ENCODE measurements at places on chromosomes 13 and 19. TPM values are rescaled to one million over a fixed set of nuclear protein-coding genes. Genes with fewer than 3 reads are reported as not detected.

PRRG2 gene
- not detected for total RNA-seq

GRCh38 chr19:28403690-28404089 is 809.3 kb downstream of the UQCRFS1 start:
- no peaks in the 10 kb centered on the region for H3K36me3 ChIP-seq
- H3K4me3 ChIP-seq, result no peak overlapping the region
- no peaks in the 10 kb centered on the region for H3K4me1 ChIP-seq
- H3K27me3 ChIP-seq, result no peaks in the 10 kb centered on the region

- H3K36me3 ChIP-seq, result no peaks in the 10 kb centered on the region
- H3K27me3 ChIP-seq, result no peaks in the 10 kb centered on the region
- no peaks in the 10 kb centered on the region for H3K4me1 ChIP-seq
- H3K4me3 ChIP-seq, result no peak overlapping the region
These were observed 33.6 kb upstream of the HMGB1 start for GRCh38 chr13:30499338-30499737.

- no peaks in the 10 kb centered on the region for H3K36me3 ChIP-seq
- H3K27me3 ChIP-seq, result no peaks in the 10 kb centered on the region
- no peak overlapping the region for H3K4me3 ChIP-seq
- DNase-seq, result no peak
- no peak overlapping the region for H3K27ac ChIP-seq
These were observed 1276.8 kb downstream of the OLFM4 start for GRCh38 chr13:54305377-54305776.

ESD gene
- total RNA-seq, result 115 TPM

WDR88 gene
- total RNA-seq, result not detected

- no peak overlapping the region for H3K27ac ChIP-seq
- no peak for DNase-seq
These were observed 2523.2 kb upstream of the PCDH20 start for GRCh38 chr13:63938851-63939250.

NCLN gene
- 26.2 TPM for total RNA-seq

- no peak for DNase-seq
- H3K36me3 ChIP-seq, result no peaks in the 10 kb centered on the region
- no peak overlapping the region for H3K4me3 ChIP-seq
- H3K4me1 ChIP-seq, result peaks cover 26% of the 10 kb centered on the region
- H3K27ac ChIP-seq, result peak overlapping the region; percentile 12
These were observed 17.0 kb upstream of the PRR20A start for GRCh38 chr13:57123681-57124080.

- DNase-seq, result no peak
- H3K4me1 ChIP-seq, result no peaks in the 10 kb centered on the region
- H3K36me3 ChIP-seq, result no peaks in the 10 kb centered on the region
- H3K4me3 ChIP-seq, result no peak overlapping the region
- H3K27me3 ChIP-seq, result no peaks in the 10 kb centered on the region
These were observed 756.0 kb upstream of the PCDH20 start for GRCh38 chr13:62171697-62172096.
